ENCODE measurements at places on chromosomes 5 and 9. TPM values are rescaled to one million over a fixed set of nuclear protein-coding genes. Genes with fewer than 3 reads are reported as not detected.

Gene SCAI
- 22.3 TPM for total RNA-seq

GRCh38 chr5:180366326-180366725 lies 13.2 kb upstream of the GFPT2 start:
- H3K4me3 ChIP-seq, result no peak overlapping the region
- no peak for DNase-seq
- no peak overlapping the region for H3K27ac ChIP-seq
- H3K27me3 ChIP-seq, result no peaks in the 10 kb centered on the region
- H3K36me3 ChIP-seq, result no peaks in the 10 kb centered on the region

DNA sequence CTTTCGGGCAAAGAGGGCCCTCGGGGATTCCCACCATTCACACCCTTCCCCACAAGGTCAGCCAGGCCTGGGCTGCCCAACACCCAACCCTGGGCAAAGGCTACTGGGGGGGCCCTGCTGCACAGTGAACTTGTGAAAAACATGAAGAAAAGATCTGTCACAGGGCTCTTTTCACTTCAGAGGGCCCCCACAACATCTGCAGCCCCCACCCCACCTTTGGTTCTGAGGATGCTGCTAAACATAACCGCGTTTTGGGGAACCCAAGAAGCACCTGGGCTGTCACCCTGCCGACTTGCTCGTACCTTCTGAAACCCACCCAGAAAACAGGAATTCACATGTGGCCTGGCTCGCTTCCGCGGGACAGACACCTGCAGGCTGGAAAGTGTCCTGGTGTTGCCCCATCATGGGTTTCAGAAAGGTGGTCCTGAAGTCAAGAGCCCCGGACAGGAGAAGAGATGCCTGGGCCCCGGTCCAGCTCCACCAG lies 29.3 kb downstream of the B4GALT1 start:
- DNase-seq, result no peak
- H3K4me3 ChIP-seq, result no peak overlapping the region
- no peaks in the 10 kb centered on the region for H3K27me3 ChIP-seq
- peak overlapping the region; percentile 46 for H3K27ac ChIP-seq
- H3K4me1 ChIP-seq, result peaks cover 76% of the 10 kb centered on the region
- peaks cover 22% of the 10 kb centered on the region for H3K36me3 ChIP-seq

DNA sequence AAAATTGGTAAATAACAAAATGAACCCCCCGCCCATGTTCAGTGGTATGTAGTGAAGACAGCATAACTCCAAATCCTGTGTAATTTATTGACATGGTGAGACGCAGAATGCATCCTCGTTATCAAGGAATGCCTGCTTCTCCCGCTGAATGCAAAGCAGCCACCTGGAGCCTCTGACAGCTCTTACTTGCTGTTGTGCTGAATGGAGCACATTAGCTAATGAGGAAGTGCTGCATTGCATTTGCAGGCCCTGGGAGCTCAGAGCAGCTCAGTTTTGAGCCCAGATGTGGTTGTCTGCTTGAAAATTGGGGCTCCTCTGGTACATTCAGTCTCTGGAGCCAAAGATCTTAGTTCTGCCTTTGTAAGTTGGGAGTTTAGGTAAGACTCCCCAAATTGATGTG lies 28.9 kb downstream of the PLAC8L1 start:
- no peak overlapping the region for H3K27ac ChIP-seq
- H3K4me1 ChIP-seq, result no peaks in the 10 kb centered on the region
- no peak for DNase-seq
- no peaks in the 10 kb centered on the region for H3K36me3 ChIP-seq
- no peaks in the 10 kb centered on the region for H3K27me3 ChIP-seq

DNA sequence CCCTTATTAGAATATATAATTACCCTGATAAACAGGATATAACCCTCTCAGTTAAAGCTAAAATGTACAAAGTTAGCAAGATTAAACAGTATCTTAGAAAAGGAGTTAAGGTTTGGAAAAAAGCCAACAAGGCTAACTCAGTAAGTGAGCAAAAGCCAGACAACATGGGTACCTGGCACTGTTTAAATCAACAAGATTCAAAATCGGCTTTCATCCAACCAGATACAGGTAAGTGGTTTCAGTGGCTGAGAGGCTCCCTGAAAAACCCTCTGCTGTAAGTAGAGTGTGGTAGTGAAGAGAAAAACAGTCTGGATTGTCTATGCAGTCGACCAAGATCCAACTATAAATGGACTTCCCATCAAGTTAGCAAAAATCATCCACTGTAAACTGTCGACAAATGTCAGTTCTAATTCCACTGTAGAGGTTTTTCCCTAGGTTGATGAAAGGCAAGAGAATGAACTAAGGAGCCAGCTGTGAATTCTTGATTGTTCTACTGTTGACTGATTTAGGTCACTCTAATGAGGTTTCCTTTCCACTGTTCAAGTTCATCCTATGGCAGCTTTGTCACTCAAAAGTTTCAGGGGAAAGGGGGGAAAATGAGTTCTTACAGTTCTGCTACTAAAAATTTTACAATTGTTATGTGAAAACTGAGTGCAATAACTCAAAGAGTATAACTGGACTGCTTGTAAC lies 27.3 kb downstream of the ETF1 start:
- DNase-seq, result no peak
- no peaks in the 10 kb centered on the region for H3K27me3 ChIP-seq
- H3K27ac ChIP-seq, result no peak overlapping the region
- peaks cover 16% of the 10 kb centered on the region for H3K4me1 ChIP-seq

Gene RAB3C
- 0.30 TPM for total RNA-seq

Gene ACTBL2
- not detected for total RNA-seq

DNA sequence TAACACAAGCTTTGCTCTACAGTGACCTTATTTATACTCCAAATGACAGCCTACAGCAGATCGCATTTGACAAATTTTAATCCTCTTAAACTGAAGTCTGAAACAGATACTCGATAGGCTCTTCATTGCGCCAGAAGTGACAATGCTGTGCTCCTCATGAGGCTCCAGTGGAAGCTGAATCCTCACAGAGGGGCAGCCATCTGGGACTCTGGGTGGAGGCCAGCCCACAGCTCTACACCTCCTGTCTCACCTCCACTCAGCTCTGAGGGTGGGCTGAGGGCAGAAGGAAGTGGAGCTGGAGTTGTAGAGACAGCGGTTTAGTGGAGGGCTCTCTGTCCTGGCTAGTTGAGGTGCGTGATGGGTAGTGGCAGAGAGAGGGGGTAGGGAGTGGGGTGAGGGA lies 283.3 kb upstream of the ANKRD55 start:
- no peak overlapping the region for H3K27ac ChIP-seq
- H3K36me3 ChIP-seq, result no peaks in the 10 kb centered on the region
- no peak overlapping the region for H3K4me3 ChIP-seq
- no peaks in the 10 kb centered on the region for H3K27me3 ChIP-seq
- no peaks in the 10 kb centered on the region for H3K4me1 ChIP-seq

- no peak overlapping the region for H3K4me3 ChIP-seq
- H3K4me1 ChIP-seq, result peaks cover 6% of the 10 kb centered on the region
- H3K36me3 ChIP-seq, result no peaks in the 10 kb centered on the region
- H3K27ac ChIP-seq, result no peak overlapping the region
- no peak for DNase-seq
- peaks cover 71% of the 10 kb centered on the region for H3K27me3 ChIP-seq
Observed at GRCh38 chr9:98709968-98710965, 1.5 kb upstream of the GABBR2 start.

DNA sequence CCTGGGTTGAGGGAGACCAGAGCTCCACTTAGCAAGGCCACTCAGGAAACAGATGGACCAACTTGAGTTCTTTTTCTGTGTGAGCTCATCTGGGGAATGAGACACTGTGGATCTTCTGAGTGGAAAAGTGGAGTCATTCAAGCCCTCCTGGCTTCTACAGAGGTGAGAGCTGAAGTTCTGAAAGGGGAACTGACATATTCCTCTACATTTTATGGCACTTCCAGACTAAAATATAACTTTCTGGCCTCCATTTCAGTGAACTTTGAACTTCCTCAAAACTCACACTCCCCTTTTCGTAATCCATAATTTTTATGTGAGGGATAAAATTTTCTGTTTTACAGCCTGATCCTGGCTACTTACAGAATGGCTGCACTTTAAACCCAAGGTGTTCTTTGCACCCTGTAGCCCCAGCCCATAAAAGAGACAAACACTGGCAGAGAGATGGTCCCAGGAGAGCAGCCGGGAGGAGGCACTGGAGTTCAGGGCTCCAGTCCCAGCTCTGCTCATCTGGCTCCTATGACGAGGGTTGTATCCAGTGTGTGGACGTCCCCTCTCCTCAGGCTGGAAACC lies 10.8 kb downstream of the SPAAR start:
- no peaks in the 10 kb centered on the region for H3K36me3 ChIP-seq
- H3K27ac ChIP-seq, result peak overlapping the region; percentile 34
- H3K4me3 ChIP-seq, result no peak overlapping the region
- H3K4me1 ChIP-seq, result peaks cover 16% of the 10 kb centered on the region
- H3K27me3 ChIP-seq, result no peaks in the 10 kb centered on the region
- no peak for DNase-seq

GRCh38 chr5:179753971-179754370 lies 21.3 kb downstream of the MAML1 start:
- H3K4me1 ChIP-seq, result peaks cover 37% of the 10 kb centered on the region
- peaks cover 13% of the 10 kb centered on the region for H3K36me3 ChIP-seq
- no peaks in the 10 kb centered on the region for H3K27me3 ChIP-seq
- H3K4me3 ChIP-seq, result no peak overlapping the region
- no peak overlapping the region for H3K27ac ChIP-seq
- DNase-seq, result peak; percentile 70

Measured in lower lobe of right lung (tissue), 2 donors.